ENCODE measurements at places on chromosomes 3 and 15.

DNA sequence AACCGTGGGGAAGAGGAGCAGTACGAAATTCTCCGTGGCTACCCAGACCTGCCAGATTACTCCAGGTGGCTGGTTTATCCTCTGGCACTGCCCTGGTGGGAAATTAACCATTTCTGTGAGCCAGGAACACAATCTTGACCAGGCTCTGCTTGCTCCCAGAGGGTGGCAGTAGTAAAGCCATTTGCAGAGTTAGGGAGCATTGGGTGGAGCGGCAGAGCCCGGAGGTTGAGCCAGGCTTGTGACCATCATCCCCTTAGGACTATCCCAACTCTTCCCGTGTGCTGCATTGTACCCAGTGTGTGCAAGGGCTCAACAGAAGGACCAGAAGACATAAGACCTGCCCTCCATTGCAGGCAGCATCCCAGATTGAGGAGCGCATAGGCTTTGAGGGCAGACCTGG lies 5.3 kb downstream of the KNG1 start:
- DNase-seq: no peak

GRCh38 chr3:61937477-61937876 lies 376.1 kb downstream of the PTPRG start:
- no peak for DNase-seq

DNA sequence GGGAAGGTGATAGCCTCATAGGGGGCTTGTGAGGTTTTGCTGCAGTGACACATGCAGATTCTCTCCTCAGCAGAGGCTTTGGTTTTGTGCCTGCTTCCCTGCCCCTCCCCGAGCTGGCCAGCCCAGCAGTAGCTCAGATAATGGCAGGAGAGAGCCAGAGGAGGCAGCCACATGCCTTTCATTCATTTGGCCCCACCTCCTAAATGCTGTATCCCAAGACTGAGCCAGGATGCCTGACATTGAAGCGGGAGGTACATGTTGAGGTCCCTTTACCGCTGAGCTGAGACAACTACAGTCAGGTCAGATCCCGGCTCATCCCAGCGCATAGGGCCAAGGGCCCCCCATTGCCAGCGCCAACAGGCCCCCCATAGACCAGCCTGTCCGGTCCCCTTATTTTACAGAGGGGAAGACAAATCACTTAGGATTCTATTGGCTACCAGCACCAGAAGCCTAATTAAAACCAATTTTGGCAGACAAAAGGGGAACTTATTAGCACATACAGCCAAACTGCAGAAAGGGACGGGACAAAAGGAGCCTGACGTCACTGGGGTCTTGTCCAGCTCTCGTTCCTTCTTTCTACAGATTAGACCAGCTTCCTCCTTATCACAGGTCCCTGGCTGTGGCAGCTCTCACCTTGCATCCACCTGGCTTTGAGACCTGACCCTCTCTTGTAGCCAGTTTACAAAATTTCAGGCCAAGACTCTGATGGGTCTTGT lies 12.1 kb upstream of the POLG start:
- DNase-seq: no peak

GRCh38 chr3:59824876-59825275 lies 775.1 kb upstream of the CFAP20DC start:
- no peak for DNase-seq

DNA sequence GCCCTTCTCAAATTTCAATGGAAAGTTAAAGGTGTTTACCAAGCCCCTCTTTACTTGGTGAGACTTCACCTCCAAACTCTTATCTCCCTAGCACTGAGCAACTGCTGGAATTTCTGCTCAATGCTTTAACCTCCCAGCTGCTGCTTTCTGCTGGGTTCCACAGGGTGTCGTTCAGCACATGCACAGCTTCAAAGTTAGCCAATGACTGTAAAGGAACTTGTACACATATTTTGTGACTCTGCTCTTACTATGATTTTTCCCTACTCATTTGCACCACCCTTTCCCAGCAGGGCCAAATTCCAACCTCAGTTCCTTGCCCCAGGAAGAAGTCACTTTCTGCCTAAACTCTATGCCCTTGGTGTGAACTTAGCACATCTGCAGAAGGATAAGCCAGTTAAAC lies 89.7 kb downstream of the ULK4 start:
- no peak for DNase-seq

- DNase-seq: no peak
These were observed 67.1 kb downstream of the IGF1R start for GRCh38 chr15:98715401-98715800.

GRCh38 chr3:30473374-30474051 lies 132.9 kb upstream of the TGFBR2 start:
- DNase-seq: peak; percentile 34

GRCh38 chr3:42032693-42033349 lies 58.3 kb upstream of the TRAK1 start:
- peak; percentile 87 for DNase-seq

GRCh38 chr3:35537265-35537664 lies 102.1 kb upstream of the ARPP21 start:
- DNase-seq: peak; percentile 26
